ENCODE measurements at places on chromosomes 5 and 9.

DNA sequence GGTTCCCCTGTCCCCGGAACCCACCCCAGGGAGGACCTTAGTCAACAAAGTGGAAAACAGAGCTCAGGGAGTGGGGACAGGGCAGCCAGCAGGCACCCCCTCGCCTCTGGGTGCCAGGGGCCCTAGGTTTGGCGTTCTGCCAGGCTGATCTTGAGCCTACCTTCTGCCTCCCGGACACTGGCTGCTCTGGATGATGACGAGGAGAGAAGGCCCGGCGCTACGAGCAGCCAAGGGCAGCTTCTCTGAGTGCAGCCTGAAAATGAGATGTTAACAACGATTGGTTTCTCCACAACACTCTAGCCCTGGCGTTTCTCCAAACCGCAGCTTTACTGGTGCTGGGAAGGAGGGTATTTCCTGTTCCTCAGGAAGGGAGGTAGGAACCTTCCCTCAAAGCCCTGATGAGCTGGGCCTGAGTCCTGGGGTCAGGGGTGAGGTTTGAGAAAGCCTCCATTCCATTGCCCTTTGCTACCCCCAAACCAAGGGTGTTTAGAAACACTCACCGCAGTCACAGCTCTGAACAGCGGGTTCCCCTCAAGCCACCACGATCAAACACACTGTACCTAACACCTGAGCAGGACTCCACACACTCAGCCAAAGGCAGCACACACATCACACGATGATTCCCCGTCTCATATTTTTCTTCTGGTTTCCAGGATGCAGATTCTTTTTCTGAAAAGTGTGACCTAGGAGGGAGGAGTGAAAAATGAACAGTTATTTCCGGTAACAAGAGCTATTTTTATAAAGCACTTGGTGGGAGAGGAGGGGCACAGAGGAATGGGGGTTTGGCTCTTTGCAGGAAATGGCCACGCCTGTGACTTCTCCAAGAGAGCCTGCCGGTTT lies at the start of gene STING1:
Gene STING1 (minus strand): TSS at position 709 of the 840 bp plus-strand sequence. CDS start 1,054 bp downstream, outside the sequence.
- DNase-seq: peak; percentile 77

DNA sequence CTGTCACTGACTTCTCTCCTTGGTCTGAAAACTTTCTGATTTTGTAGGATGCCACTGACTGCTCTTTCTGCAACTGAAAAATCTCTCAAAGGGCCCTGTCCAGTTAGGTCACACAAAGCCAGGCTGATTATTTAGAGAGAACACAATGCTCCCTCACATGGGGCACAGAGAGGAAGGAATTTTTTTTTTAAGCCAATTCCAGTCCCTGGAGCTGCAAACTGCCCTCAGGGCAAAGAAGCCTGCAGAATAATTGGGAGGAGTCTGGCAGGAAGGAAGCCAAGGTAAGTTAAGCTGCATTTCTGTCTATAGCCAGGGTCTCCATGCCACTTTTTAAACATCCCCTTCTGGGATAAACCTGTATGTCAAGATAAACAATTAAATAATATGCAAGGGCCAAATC lies 305.5 kb downstream of the ZSWIM6 start:
- DNase-seq: no peak

DNA sequence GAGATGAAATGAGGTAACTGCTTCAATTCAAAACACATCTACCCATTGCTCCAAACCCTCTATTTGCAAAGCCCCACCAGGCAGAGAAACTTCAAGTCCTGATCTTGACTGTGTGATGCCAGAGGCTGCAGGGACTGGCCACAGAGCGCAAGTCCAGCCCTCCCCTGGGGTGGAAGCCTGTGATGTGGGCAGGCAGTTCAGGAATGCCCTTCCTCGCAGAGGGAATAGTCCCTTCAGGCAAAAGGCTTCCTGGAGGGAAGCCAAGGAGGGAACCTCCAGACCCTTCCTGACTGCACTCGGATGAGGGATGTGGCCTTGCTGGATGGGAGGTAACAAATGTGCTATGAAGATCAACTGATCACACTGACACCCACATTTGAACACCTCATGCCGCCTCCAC lies 131.2 kb downstream of the SLIT3 start:
- DNase-seq: no peak

- no peak for DNase-seq
These were observed 97.4 kb downstream of the OSTF1 start for GRCh38 chr9:75185585-75186170.

DNA sequence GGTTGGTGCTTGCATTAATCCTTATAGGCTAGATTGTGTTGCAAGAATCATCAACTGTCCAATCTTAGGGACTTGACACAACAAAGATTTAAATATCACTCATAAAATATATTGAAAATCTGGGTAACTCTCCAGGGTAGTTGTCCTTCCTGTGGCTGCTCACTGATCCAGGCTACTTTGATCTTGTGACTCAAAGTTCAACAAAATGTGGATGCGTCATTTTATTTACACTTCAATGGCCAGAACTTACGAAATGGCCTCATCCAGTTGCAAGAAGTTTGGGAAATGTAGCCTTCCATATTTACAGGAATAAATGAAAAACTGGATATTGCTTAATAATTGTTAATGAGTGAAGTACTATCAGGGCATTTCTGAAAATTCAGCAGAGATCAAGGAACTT lies 235.5 kb upstream of the ACTBL2 start:
- DNase-seq: no peak

- DNase-seq: no peak
These were observed 389.2 kb upstream of the TNC start for GRCh38 chr9:115507148-115507547.

- DNase-seq: no peak
These were observed 10.6 kb upstream of the NNT start for GRCh38 chr5:43592363-43592762.

- DNase-seq: no peak
These were observed 631.2 kb upstream of the CCNG1 start for GRCh38 chr5:162806195-162806594.

DNA sequence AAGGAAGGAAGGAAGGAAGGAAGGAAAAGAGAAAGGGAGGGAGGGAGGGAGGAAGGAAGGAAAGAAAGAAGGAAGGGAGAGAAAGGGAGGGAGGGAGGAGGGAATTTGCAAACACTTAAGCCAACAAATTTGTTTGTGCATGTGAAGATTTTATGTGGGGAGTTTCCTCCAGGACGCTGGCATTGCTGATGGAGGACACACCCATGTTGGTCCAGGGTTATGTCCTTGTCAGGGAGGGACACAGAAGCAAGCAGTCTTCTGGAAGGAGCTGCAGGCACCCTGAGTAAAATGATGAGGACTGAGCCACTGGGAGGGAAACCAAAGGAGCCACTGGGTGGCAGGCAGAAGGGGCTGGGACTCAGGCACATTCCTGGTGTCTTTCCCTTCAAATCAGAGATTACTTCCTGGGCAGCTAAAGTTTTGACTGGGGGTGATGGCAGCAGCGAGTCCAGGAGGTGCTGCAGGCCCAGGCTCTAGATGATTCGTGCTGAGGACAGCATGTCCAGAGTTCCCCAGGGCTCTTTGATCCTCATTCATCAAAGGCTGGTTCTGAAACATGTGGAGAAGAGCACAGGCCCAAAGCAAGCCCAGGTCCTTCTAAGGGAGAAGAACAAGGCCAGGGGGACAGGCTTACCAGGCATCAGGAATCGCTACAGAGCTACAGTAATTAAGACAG lies 109.2 kb downstream of the PAX5 start:
- no peak for DNase-seq

GRCh38 chr9:114532561-114533237 lies 27.4 kb upstream of the WHRN start:
- no peak for DNase-seq

DNA sequence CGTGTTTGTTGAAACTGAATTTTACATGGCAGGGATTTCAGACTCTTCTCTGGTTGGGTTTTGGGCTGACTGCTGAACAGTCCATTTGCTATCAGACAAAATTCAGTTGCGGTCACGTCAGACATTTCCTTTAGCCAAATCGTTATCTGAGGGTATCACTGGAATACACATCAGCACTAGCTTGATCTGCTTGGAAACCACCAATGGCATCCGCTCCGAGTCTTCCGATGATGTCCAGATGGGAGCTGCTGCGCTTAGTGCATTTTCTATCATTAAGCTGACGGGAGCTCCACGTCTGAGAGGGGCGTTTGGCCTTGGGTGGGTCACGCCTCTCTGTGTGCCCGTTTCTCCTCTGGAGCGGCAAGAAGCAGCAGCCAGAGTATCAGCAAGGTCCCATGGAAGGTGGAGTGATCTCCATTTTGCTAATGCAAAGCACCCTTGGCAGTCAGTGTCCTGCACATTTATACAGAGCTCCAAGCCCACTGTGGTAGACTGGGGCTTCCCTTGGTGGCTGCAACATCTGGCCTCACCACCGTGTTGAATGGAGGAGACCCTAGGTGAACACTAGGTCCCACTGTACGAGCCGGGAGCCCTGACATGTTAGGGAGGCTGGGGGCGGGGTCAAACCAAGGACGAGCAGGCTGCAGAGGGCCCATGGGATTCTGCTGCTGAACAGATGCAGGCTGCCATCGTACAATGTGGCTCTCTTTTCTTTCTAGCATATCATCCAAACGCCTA lies 134.6 kb upstream of the PHYKPL start:
- no peak for DNase-seq

DNA sequence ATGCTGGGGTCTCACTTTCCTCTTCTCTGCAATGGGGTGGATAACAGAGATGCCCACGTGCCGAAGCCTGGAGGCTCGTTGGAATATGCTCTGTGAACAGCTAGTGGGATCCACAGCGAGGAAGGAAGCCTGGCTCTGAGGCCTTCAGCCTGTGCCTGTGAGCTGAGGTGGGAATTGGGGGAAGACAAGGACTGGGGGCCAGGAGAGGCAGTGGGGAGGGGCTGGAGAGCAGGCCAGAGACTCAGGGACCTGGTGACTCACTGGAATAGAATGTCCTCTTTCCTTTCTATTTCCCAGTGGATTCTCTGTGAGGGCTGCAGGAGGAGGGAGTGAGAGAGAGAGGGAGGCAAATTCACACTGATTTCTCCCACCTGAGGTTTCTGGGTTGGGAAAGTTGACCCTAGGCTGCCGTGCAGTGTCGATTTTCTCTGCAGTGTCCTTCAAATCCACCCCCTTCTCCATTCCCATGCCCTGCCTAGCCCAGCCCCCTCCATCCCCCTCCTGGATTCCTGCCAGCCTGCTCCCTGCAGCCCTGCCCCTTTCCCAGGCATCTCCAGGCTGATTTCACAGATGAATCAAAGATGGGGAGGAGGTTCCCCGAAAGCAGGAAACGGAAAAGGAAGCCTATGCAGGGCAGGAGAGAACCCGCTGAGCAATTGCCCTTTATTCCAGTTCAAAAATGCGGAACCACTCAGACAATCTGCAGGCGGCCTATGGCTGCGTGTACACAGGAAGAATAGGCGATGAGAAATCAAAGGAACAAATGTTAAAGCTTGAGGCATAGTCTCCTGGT lies 1.4 kb upstream of the SPAAR start:
- peak; percentile 97 for DNase-seq

DNA sequence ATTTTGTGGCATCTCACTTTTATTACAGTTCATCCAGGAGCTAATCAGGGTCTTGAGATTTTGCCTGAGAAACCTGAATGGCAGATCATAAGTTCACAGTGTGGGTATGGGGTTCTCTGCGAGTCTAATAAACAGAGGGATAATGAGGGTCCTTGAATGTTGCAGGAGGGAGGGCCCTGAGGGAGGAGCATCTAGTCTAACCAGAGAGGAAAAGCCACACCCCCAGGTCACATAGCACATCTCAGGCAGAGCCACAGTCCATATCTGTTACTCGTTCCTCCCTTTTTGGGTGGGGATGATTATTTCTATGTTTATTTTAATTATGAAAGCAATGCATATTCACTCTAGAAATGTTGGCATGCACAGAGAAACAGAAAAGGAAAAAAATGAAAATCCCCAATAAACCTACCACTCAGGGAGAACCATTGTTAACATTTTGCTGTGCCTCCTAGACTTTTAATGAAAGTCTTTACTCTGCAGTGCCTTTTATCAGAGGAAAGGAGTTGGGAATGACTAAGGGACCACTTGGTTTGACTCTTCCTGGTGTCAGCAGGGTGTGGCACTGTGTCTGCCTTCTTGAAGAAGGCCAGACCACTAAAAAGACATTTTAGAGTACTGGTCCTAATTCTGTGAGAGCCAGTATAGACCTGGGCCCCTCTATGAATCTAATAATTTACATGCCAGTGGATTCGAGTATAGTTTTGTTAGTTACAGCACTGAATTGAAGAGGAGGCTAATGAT lies 2.8 kb downstream of the GALNT12 start:
- DNase-seq: no peak

- peak; percentile 59 for DNase-seq
These were observed 197.6 kb downstream of the DRD1 start for GRCh38 chr5:175246242-175246888.

GRCh38 chr5:82291420-82291819 lies 13.3 kb upstream of the RPS23 start:
- DNase-seq: no peak

DNA sequence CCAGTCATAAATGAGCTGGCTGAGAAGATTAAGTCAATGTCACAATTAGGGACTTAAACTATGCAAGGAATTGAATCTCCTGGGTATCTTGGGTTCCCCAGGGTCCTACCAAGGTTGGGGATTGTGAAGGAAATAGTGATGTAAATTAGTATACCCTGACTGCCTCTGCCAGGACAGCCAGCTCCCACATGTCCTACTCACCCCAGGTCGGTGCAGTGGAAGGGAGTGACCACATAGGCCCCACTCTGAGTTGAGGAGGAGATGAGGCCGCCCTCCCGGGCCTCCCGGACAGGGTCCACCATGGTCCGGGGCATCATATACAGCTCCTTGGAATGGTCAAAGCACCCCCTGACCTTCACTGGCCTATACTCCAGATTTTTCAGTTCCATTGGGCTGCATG lies 2.7 kb downstream of the SURF1 start:
- no peak for DNase-seq

DNA sequence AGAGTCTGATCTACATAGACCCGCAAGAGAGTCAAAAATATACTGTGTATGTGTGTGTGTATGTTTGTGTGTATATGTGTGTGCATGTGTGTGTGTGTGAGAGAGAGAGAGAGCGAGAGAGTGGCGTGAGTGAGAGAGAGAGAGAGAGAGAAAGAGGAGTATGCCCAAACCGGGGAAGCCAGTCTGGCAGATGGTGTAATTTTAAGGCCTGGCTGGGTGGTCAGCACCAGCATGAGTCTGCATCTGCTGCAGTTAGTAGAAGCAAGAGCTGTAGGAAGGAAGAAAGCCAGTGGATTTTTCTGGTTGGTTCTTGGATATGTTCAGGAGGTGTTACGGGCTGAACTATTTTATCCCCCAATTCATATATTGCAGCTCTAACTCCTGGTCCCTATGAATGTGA lies 75.2 kb downstream of the ACTBL2 start:
- DNase-seq: no peak

- peak; percentile 61 for DNase-seq
These were observed at the start of gene GLRX for GRCh38 chr5:95822542-95823181. Gene GLRX, minus strand, starts transcription at chr5:95822726. Its CDS starts 64 bp downstream, at chr5:95822662.

DNA sequence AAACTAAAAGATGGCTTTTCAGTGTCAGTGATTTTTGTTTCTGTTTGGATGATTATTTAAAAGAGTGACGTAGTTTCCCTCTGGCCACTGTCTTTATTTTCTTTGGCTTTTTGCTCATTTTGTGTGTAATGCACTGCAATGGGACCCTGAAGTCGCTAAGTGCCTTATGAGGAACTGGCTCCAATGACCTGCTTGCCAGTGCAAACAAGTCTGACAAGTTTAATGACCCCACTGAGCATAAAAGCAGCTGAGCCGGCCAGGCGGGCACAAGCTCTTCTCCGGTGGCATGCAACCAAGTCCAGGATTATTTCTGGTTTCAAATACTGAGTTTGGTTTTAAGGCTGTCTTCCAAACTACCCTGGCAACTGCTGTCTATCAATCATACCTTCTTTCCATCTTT lies 15.6 kb upstream of the GNA14 start:
- no peak for DNase-seq

- DNase-seq: no peak
These were observed 204.2 kb upstream of the KLF4 start for GRCh38 chr9:107693625-107694326.

Measured in HS-27A (cell line).